Stimulated activated naive CD4-positive, alpha-beta T cell (primary cell): ENCODE measurements at places on chromosomes 1 and 21.

DNA sequence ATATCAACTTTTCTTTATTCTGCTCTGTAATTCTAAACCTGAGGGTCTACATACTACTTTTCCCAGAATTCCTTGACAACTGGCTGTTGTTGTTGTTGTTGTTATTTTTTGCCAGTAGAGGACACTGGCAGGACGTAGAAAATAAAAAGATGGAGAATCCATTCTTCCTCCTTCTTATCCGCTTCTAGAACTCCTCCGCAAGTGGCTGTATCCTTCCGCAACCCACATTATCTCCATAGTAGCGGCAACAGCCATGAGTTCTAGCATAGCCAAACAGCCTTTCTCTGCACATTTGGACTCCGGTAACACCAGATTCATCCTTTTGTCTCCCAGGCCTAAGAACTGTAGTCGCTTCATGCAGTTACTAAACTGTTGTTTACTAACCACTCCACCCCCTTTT is 91.1 kb upstream of the CACHD1 start:
- DNase-seq: no peak

- DNase-seq: no peak
Measured at GRCh38 chr1:25184001-25184762, 48.1 kb downstream of the SYF2 start.

- DNase-seq: no peak
Measured at GRCh38 chr1:247172996-247173395, 1.2 kb upstream of the ZNF124 start.

- no peak for DNase-seq
Measured at GRCh38 chr1:107541412-107541811, 400.6 kb downstream of the NTNG1 start.

GRCh38 chr1:231206856-231207255 is 34.2 kb upstream of the GNPAT start:
- DNase-seq: no peak

DNA sequence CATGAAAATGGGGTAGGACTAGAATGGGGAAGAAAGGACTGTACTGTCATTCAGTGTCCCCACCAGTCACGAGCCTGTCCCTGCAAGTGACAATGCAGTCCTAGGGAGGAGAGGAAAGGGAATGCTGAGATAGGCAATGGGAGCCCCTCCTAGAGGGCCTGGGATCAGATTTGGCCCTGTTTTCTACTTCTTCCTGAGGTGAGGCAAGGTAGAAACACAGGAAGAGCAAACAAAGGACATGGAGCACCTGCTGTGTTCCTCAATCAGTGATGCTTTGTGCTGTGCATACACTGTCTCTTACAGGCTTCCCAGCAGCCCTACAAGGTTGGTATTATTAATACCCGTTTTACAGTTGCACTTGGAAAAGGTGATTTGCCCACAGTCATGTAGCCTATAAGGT is 6.1 kb downstream of the FABP3 start:
- no peak for DNase-seq
